ENCODE measurements at places on chromosomes 1 and 21.

DNA sequence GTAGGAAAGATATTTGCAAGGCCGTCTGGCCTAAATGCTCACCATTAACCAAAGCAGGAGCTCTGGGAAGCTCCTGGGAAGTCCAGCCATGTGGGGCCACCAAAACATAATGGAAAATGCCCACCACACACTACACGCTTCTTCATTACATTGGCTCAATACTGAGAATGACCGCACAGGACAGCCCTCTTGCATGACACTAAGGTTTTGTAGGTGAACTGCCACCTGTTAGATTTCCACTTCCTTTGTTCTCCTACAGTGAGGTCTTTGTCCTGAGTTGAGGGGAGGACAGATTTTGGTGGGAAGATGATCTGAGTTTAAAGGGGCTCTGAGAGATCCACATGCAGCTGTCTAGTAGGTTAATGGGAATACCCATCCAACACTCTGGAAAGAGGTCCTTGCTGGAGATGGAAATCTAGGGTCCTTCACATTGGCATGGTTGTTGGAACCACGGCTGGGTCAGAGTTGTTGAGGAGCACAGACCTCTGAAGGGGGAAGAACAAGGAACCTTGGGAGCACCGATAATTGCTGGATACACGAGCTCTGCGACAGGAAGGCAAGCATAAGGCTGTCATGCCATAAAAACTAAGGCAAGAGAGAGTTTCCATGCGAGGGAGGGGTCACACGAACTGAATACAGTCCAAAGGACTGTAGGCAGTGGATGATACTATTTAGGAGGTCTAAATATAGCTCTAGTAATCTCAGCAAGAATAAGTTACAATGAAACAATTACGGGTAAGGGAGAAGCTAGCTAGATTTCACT, 105.5 kb upstream of the IRF2BP2 start:
- no peak for DNase-seq
- H3K27ac ChIP-seq: no peak overlapping the region
- no peak overlapping the region for H3K4me3 ChIP-seq

- no peak overlapping the region for H3K4me3 ChIP-seq
- DNase-seq: no peak
- H3K27me3 ChIP-seq: peaks cover 2% of the 10 kb centered on the region
- H3K27ac ChIP-seq: no peak overlapping the region
Observed at GRCh38 chr1:12588695-12589094, 29.3 kb downstream of the DHRS3 start.

- peaks cover 3% of the 10 kb centered on the region for H3K36me3 ChIP-seq
- peaks cover 11% of the 10 kb centered on the region for H3K4me1 ChIP-seq
- H3K4me3 ChIP-seq: no peak overlapping the region
- DNase-seq: no peak
- peaks cover 4% of the 10 kb centered on the region for H3K27me3 ChIP-seq
Observed at GRCh38 chr21:42260121-42260520, 41.2 kb downstream of the ABCG1 start.

- no peak overlapping the region for H3K4me3 ChIP-seq
- no peak overlapping the region for H3K27ac ChIP-seq
- DNase-seq: no peak
- H3K36me3 ChIP-seq: no peaks in the 10 kb centered on the region
- H3K4me1 ChIP-seq: no peaks in the 10 kb centered on the region
- peaks cover 30% of the 10 kb centered on the region for H3K27me3 ChIP-seq
Observed at GRCh38 chr1:62281922-62282555, 37.2 kb downstream of the KANK4 start.

DNA sequence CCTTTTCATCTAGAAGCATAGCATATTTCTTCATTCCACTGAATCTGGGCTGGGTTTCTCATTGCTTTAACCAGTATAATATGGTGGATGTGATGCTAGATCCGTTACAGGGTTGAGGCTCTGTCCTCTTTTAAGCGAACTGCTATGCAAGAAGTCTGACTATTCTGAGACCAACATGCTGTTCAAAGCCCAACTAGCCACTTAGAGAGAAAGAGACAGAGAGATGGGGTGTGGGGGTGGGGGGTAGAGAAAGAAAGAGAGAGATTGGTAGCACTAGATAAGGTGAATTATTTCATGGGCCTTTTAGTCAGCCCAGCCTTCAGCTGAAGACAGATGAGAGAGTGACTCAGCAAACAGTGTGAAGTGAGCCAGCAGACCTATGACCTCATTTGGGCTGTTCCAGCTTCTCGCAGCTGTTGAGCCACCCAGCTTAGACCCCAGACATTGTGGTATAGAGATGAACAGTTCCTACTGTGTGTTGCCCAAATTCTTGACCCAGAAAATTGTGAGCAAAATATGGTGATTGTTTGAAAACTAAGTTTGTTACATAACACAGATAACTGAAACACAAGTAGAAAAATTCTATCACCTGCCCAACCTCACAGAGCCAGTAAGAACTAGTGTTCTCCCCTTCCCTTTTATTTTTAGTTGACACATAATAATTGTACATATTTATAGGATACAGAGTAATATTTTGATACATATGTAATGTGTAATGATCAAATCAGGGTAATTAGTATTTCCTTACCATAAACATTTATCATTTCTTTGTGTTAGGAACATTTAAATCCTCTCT, 40.7 kb upstream of the PRKACB start:
- H3K27ac ChIP-seq: no peak overlapping the region
- no peaks in the 10 kb centered on the region for H3K27me3 ChIP-seq
- peaks cover 3% of the 10 kb centered on the region for H3K36me3 ChIP-seq
- no peaks in the 10 kb centered on the region for H3K4me1 ChIP-seq

DNA sequence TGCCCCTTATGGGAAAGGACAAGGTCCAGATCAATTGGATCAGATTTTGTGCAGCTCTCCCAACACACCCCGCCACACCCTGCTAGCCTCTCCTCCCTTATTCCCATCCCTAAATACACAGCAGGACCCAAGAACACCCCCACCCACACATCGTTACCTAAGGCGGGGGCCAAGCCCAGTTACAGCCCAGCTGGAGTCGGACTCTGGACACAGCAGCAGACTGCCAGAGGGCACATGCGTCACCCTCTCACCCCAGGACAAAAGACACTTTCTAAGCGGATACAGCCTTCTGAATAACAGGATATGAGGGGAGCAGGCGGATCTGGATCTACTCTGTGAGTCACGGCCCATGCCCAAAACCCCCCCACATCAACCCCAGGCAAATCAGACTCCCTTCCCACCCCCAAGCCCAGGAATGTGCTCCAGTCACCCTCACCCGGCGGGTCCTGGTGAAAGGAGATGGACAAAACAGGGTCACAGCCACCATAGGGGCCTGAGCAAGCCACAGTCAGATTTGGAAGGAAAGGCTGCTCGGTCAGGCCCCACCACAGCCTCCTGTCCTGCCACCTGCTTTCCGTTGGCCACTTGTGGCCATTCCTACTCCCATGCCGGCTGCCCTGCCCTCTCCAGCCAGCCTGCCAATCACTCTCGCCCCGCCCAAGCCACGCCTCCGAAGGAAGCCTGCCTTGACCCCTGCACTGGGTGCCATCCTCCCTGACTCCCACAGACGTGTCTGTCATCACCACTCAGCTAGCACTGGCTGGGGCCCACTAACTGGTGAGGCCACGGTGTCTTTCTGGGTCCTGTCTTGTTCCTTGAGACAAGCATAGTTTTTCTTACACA, 4.0 kb downstream of the S100A16 start:
- no peak for DNase-seq
- H3K27me3 ChIP-seq: peaks cover 30% of the 10 kb centered on the region
- no peaks in the 10 kb centered on the region for H3K4me1 ChIP-seq
- H3K4me3 ChIP-seq: no peak overlapping the region

DNA sequence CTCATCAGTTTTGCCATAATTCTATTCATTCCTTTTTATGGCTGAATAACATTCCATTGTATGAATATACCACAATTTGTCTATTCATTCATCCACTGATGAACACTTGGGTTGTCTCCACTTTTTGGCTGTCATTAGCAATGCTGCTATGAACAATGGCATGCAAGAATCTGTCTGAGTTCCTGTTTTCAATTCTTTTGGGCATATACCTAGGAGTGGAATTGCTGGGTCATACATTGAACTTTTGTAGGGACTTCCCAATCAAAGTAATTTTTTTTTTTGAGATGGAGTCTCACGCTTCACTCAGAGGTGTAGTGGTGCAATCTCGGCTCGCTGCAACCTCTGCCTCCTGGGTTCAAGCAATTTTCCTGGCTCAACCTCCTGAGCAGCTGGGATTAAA, 34.9 kb downstream of the AADACL4 start:
- no peak overlapping the region for H3K4me3 ChIP-seq
- H3K27me3 ChIP-seq: peaks cover 36% of the 10 kb centered on the region
- DNase-seq: no peak
- no peaks in the 10 kb centered on the region for H3K36me3 ChIP-seq
- H3K27ac ChIP-seq: no peak overlapping the region

DNA sequence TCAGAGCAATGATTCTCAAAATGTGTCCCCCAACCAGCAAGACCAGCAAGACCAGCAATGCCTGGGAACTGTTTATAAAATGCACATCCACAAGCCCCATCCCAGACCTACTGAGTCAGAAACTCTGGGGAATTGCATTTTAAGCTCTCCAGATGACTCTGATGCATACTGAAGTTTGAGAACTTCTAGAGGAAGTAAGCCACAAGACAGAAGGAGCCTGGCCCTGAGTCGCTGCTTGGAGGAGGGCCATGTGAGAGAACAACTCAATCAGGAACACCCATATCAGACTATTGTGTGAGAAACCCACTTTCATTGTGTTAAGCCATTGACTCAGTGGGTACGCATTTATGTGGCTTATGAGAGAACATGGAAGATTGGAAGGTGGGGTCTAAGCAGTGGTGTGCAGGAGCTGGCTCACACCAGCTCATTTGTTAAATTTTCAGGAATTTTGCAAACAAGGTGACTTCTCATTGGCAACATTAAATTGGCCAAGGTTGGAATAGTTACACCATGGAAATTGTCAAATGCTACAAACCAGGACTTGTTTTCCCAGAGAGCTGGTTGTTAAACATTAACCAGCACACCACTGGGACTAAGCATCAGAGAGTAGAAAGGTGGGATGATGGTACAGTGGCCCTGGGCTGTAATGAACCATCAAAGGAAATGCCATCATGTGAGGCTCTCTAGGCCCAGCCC, 38.9 kb downstream of the ATP1A1 start:
- no peak overlapping the region for H3K27ac ChIP-seq
- no peak for DNase-seq
- no peak overlapping the region for H3K4me3 ChIP-seq
- H3K36me3 ChIP-seq: peaks cover 27% of the 10 kb centered on the region
- no peaks in the 10 kb centered on the region for H3K27me3 ChIP-seq

DNA sequence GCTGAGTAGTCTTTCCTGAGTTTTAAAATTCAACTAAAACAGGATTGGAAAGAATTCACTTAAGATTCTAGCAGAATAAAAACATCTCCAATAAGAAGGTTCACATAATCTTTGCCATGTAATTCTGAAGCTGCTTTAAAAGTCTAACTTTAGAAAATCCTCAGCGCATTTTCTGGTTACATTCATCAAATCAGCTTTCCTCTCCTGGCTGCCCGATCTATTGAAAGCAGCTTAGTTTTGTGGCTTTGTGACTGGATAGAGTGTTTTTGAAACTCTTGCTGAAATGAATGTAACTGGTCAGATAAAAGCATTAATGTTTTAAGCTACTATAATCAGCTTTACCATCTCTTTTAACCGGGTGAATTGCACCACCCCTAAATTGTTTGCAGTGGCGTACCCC, 66.8 kb downstream of the DOP1B start:
- no peak overlapping the region for H3K4me3 ChIP-seq
- no peak overlapping the region for H3K27ac ChIP-seq
- H3K4me1 ChIP-seq: no peaks in the 10 kb centered on the region
- no peak for DNase-seq
- H3K36me3 ChIP-seq: peaks cover 30% of the 10 kb centered on the region

DNA sequence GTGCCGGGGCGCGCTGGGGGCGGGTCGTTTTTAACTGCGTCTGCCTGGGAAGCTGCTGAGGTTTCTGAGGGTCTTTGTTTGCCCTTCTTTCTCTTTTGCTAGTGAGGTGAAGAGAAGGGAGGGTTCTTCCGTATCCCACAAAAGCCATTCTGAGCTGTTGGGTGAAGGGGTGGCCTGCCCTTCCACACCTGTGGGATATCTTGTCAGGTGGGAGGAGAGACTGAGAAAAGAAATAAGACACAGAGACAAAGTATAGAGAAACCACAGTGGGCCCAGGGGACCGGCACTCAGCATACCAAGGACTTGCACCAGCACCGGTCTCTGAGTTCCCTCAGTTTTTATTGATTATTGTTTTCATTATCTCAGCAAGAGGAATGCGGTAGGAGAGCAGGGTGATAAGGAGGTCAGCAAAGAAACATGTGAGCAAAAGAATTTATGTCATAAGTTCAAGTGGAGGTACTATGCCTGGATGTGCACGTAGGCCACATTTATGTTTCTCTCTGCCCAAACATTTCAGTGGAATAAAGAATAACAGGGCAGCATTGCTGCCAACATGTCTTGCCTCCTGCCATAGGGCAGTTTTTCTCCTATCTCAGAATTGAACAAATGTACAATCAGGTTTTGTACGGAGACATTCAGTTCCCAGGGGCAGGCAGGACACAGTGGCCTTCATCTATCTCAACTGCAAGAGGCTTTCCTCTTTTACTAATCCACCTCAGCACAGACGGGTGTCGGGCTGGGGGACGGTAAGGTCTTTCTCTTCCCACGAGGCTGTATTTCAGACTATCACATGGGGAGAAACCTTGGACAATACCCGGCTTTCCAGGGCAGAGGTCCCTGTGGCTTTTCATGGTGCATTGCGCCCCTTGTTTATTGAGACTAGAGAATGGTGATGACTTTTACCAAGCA, 972 bp downstream of the PGBD2 start:
- H3K4me3 ChIP-seq: peak overlapping the region; percentile 82
- peaks cover 6% of the 10 kb centered on the region for H3K27me3 ChIP-seq
- peaks cover 24% of the 10 kb centered on the region for H3K4me1 ChIP-seq
- peaks cover 3% of the 10 kb centered on the region for H3K36me3 ChIP-seq
- H3K27ac ChIP-seq: peak overlapping the region; percentile 92
- DNase-seq: no peak

- peaks cover 15% of the 10 kb centered on the region for H3K27me3 ChIP-seq
- H3K4me1 ChIP-seq: no peaks in the 10 kb centered on the region
- H3K4me3 ChIP-seq: no peak overlapping the region
Observed at GRCh38 chr1:37424523-37424922, 49.9 kb upstream of the ZC3H12A start.

GRCh38 chr1:46533179-46533864, 18.1 kb downstream of the KNCN start:
- H3K27me3 ChIP-seq: peaks cover 81% of the 10 kb centered on the region
- peak overlapping the region; percentile 75 for H3K4me3 ChIP-seq
- DNase-seq: peak; percentile 62

GRCh38 chr1:228405200-228405978, 1.2 kb downstream of the TRIM11 start:
- H3K4me3 ChIP-seq: peak overlapping the region; percentile 96
- no peak for DNase-seq
- H3K36me3 ChIP-seq: peaks cover 51% of the 10 kb centered on the region
- peaks cover 6% of the 10 kb centered on the region for H3K27me3 ChIP-seq

DNA sequence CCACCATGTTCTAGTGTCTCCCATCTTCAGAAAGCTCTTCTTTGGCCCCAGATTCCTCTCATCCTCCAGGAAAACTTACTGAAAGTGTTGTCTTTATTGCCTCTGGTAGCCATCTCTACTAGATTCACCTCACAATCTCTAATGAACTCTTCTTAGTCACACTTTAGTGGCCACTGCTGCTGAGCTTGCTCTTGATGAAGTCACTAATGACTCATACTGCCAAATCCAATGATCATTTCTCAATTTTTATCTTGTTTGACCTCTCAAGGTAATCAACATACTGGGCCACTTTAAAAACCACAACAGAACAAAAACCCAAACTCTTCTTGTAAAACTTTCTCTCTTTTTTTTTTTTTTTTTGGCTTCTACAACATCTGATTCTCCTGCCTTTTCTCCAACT, 196.4 kb downstream of the LHX8 start:
- H3K36me3 ChIP-seq: no peaks in the 10 kb centered on the region
- H3K27me3 ChIP-seq: no peaks in the 10 kb centered on the region
- no peaks in the 10 kb centered on the region for H3K4me1 ChIP-seq
- H3K27ac ChIP-seq: no peak overlapping the region
